ENCODE measurements at places on chromosomes 16 and 17. TPM values are rescaled to one million over a fixed set of nuclear protein-coding genes. Genes with fewer than 3 reads are reported as not detected.

TCAP gene
- 1.0 TPM for total RNA-seq

CCL7 gene
- total RNA-seq: 3.1 TPM

KRTAP9-2 gene
- total RNA-seq: not detected

SOX9 gene
- total RNA-seq: not detected

LRRC36 gene
- total RNA-seq: 0.31 TPM

GDPD3 gene
- 0.31 TPM for total RNA-seq

PLLP gene
- total RNA-seq: 0.63 TPM

HEATR9 gene
- 0.63 TPM for total RNA-seq

ACOX1 gene
- total RNA-seq: 18.5 TPM

MT1G gene
- total RNA-seq: not detected

LRRC59 gene
- 59.2 TPM for total RNA-seq

PLA2G10 gene
- total RNA-seq: not detected

MAPT gene
- 0.10 TPM for total RNA-seq

PIPOX gene
- total RNA-seq: 2.9 TPM

KIFC3 gene
- 5.8 TPM for total RNA-seq

KRTAP1-1 gene
- not detected for total RNA-seq

ST6GALNAC2 gene
- total RNA-seq: 2.3 TPM

LLGL1 gene
- total RNA-seq: 8.6 TPM

ABCC12 gene
- not detected for total RNA-seq

CCL16 gene
- total RNA-seq: not detected

DHRS7C gene
- not detected for total RNA-seq

ZMYND15 gene
- total RNA-seq: 1.3 TPM

RAP1GAP2 gene
- 29.3 TPM for total RNA-seq

TSPAN10 gene
- total RNA-seq: 0.10 TPM
